ENCODE measurements at places on chromosomes 5 and 9.
A peak's percentile ranks its signal among the peaks of the same experiment; 100 is the strongest.

DNA sequence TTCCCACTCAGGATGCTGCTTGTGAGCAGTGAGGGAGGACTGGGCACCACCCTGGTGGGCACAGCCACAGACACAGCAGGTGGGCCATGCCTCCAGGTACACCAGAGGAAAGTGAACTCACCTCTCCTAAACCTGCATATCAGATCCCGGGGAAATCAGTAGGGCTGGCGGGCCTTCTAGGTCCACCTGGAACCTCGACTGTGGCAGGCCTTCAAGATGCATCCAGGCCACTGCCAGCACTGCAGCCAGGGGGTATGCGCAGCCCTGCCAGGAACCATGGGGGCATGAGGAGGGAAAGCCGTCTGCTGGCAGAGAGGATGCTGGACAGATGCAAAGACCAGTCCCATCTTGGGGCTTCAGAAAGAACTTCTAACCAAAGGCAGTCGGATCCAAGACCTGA is 270.6 kb upstream of the IRX4 start:
- DNase-seq, result no peak

GRCh38 chr5:132279801-132280200 is 14.4 kb upstream of the SLC22A4 start:
- DNase-seq, result no peak

DNA sequence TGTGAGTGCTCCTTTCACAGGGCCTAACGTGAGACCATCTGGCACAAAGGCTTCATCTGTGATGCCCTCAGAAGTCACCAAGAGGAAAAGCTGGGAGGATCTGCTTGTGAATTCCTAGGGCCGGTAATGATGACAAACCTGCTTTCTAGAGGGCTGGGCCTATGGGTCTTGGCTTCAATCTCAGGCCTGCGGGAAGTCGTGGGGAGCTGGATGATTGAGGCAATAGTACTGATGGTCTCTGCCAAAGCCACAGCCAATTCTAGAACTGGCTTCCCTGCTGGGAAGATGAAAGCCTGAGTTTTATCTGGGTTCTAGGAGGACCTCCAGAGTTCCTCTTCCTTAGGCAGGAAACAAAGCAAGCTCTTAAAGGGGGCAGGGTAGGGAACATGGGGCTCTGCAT is 102.7 kb downstream of the TMEM215 start:
- DNase-seq, result peak; percentile 12

DNA sequence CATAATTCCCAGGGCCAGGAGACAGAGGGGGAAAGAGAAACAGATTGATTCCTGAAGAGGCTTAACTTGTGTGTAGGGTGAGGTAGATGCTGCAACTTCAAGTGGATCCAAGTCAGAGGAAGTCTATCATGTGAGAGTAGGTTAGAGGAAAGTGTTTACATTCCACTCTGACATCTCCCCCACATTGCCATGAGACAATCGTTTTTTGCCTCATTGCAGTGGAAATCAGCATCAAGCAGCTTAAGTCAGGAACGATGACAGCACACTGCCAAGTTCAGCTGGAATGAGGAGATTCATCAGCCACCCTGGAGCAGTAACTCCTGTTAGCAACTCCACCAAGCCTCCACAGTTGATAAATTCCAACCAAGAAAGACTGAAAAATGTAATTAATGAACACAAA is 689.7 kb upstream of the MEF2C start:
- DNase-seq, result no peak

DNA sequence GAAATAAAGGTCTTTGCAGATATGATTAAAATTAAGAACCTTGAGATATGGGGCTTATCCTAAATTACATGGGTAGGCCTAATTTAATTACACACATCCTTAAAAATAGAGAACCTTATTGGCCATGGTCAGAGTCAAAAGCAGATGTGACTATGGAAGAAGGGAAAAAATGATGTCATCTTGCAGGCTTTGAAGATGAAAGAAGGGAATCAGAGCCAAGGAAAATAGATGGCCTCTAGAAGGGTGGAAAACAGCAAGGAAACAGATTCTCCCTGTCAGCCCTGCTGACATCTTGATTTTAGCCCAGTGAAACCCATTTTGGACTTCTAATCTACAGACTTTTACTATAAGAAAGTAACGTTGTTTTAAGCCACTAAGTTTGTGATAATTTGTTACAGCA is 37.6 kb upstream of the KCNN2 start:
- no peak for DNase-seq

Data from MV-4-11 (cell line).